Fibroblast of villous mesenchyme (primary cell): ENCODE measurements at places on chromosomes 12 and 14. TPM values are rescaled to one million over a fixed set of nuclear protein-coding genes. Genes with fewer than 3 reads are reported as not detected.

RDH5 gene
- total RNA-seq = 3.9 and 6.0 TPM in 2 replicates

CHMP4A gene
- total RNA-seq = 13.8 and 15.8 TPM in 2 replicates

- no peak for DNase-seq
Measured at GRCh38 chr12:46888568-46888967, 62.8 kb upstream of the SLC38A4 start.

- peak; percentile 60 for DNase-seq
Measured at GRCh38 chr12:23614280-23614679, 335.2 kb downstream of the SOX5 start.

DNA sequence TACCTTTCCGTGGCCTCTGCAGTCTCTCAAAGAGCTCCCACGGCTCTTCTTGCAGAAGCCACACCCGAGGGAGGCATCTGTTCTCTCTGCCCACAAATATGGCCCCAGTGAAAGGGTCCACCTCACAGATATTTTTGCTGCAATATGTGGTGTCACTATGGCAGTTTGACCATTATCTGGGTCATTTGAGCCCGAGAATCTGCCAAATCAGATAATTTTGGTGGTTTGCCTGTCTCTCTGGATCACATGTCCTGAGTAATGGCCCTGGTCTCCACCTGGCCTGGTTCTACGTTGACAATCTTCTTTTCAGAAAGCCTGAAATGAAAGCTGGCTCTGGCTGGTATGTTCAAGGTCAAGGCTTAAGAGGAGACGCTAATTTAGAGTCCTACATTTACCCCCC, 5.7 kb upstream of the WSCD2 start:
- no peak for DNase-seq

DNA sequence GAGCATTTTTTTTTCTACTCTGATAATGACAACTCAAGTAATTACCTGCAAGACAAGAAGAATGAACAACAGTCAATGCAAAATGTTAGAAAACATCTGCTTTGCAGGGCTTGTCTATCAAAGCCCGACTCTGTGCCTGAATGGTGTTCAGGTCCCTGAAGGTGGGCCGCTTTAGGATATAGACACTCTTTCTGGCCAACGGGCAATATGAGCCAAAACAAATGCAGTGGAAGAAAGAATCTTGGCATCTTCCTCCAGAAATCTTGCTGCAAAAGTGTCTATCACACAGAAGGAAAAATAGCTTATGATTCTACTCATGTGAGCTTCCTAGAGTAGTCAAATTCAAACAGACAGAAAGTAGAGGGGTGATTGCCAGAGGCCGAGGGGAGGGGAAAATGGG, 32.7 kb downstream of the FOS start:
- no peak for DNase-seq
